Esophagus squamous epithelium (tissue), 5 donors: ENCODE measurements at places on chromosomes 2 and 18.

DNA sequence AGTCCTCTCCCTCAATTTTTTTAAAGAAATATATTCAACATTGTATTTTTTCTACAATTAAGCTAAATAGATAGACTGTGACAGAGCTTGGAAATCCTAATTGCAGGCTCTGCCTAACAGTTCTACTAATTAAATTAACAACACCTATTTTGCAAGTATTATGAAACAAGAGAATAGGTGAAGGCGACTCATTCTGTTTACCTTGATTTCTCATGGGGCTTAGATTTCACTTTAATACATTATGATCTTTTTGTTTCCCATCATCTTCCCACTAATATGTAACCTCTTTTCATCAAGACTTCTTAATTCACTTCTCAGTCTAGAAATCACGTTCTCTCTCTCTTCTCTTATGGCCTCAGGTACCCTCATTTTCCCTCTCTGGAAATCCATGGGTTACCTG, 42.7 kb upstream of the TANK start:
- no peak for DNase-seq

DNA sequence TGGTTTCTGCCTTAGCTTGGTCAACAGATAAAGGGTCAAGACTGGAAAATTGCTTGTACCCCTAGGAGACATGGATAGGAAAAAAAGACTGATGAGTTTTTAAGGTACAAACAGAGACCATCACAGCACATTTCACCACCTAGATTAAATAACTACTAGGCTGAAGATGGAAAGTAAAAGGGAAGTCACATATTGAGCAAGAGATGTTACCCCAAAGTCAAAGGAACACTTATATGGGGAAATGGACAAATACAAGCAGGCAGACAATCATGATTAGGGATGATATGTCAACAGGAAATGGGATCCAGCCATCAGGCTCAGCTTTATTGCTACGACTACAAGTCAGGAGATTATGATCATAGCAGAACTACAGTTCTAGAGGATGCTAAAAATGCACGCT, 1643.1 kb upstream of the CELF4 start:
- DNase-seq: no peak

- DNase-seq: no peak
Measured at GRCh38 chr2:124610866-124611265, 585.8 kb downstream of the CNTNAP5 start.

DNA sequence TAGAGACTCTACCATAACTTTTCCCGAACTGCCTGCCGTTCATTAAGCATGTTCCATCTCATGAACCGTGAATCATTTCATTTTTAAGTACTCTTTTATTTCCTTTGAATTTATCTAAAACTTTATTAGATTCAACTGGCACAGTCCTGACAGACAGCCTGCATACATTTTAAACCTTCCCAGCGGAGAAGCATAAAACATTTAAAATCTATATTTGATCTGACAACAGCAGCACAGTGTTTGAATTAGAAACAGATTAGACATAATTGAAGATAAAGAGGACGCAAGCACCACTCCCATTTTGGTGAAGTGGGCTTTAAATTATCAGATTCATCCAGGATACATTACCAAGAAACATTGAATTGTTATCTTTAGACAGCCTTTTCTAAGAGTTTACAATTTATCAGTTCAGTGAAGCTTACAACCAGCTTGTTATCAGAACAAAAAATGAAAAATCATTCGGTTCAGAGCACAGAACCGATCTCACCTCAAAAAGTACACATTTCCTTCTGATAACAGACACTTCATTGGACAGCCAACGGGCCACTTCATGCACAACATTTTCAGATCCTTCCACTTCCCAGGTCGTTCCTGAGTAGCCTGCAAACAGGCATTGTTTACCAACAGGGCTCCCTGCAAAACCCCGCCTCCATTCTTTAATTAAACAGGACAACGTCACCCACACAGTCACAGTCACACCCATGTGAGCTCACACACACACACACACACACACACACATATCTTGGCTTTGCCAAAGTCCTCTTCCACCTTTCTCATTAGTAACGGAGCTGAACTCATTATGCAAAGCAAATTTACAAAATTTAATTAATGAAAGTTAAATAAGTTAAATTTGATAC, 171.2 kb downstream of the SP3 start:
- no peak for DNase-seq

DNA sequence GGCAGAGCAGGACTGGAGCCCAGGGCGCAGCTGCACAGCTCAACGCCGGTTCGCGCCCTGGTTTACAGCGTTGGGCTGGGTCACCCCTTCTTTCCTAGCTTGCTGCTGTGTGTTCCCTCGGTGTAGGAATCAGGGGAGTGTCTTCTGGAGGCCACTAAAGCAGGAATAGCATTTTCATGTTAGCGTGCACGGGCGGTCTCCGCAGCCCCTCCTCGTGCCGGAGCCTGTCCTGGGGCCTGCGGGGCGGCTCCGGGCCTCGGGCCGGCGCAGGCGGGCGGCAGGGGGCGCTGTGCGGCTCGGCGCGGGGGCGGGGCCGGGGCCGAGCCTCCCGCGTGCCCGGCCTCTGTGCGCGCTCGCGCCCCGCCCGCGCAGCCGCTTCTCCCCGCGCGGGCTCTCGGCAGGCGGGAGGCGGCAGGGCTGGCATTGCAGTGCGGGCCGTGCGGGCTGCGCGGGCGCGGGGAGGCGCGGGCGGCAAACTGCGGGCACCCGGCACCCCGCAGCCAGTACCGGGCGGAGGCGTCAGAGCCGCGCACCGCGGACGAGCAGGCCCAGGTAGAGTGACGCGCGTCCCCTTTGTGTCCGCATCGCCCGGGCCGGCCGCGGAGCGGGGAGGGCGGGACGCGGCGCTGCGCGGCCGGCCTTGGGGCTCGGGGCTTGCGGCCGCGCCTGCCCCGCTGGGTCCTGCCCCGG, at the start of gene RNF144A:
Gene RNF144A (plus strand): TSS at position 342 of the 690 bp plus-strand sequence. CDS start 79,515 bp downstream, outside the sequence.
- no peak for DNase-seq

DNA sequence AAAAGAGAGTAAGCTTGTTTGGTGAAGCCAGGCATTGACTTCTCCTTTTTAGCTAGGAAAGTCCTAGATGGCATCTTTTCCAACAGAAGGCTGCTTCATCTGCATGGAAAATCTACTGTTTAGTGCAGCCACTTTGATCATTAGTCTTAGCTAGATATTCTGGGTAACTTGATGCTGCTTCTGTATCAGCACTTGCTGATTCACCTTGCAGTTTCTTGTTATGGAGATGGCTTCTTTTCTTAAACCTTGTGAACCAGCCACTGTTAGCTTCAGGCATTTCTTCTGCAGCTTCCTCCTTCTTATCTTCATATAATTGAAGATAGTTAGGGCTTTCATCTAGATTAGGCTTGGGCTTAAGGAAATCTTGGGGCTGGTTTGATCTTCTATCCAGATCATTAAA, 639.7 kb downstream of the TDRD15 start:
- no peak for DNase-seq

DNA sequence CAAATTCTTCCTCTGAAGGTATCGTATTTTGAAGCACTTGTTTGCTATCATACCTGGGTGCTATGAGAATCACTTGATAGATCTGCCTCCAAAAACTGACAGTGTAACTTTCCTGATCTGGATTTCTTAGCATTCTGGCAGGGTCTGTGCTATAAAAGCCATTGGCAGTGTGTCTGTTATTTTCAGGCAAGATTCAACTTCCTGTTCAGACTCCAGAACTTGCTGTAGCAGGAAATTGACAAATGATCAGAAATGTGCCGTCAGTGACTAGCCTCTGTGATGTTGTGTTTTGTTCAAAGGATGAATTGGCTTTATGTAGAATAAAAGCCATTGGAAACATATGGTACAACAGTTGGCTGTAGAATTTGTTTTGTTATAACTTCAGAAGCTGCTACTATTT, 273.3 kb downstream of the PTPRM start:
- DNase-seq: no peak

GRCh38 chr2:3368261-3368722, 9.3 kb downstream of the EIPR1 start:
- DNase-seq: no peak

DNA sequence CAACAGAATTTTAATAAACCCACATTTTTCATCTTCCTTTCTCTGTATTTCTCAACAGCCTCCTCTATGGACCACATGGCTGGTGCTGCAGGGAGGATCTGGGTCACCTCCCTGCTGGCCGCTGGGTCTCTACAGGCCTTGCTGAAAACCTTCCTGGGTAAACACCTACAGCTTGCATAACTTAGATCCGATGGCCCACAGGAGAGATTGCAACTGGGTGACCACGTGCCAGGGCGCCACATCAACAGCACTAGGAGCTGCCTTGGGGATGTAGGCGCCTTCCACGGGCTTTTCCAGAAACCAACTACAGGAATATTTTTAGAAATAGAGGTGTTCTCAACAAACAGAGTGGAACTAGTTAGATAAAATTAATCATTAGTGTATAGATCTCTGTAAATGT, 19.4 kb downstream of the TMEM18 start:
- DNase-seq: no peak

- DNase-seq: no peak
Measured at GRCh38 chr2:237327175-237327950, 86.6 kb downstream of the COL6A3 start.

- DNase-seq: no peak
Measured at GRCh38 chr18:41666231-41666630, 288.8 kb upstream of the PIK3C3 start.

- DNase-seq: no peak
Measured at GRCh38 chr2:232838406-232838874, 31.6 kb upstream of the SNORC start.

- no peak for DNase-seq
Measured at GRCh38 chr2:120108749-120109148, 95.9 kb downstream of the EPB41L5 start.

DNA sequence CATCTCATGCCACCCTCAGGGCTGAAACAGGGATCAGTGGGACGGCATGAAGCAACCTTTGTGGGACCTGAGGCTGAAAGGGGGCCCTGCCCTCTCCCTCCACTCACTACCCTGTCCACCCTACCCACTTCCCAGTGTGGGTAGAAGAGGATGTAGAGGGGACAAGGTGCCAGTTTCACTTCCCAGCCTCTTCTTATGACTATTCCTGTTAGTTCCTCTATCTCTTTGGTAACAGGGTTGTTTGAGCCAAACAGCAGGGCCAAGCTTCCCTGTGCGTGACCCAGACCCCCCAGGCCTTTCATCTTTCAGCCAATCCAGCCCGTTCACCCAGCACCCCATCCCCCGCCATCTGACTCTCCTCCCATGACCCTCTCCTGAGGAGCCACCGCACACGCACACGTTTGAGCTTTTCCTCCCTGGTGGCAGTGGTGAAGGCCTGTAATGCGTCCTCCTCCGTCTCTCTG, 82.3 kb downstream of the STPG4 start:
- DNase-seq: no peak

- no peak for DNase-seq
Measured at GRCh38 chr2:239943991-239944631, 81.0 kb downstream of the NDUFA10 start.

DNA sequence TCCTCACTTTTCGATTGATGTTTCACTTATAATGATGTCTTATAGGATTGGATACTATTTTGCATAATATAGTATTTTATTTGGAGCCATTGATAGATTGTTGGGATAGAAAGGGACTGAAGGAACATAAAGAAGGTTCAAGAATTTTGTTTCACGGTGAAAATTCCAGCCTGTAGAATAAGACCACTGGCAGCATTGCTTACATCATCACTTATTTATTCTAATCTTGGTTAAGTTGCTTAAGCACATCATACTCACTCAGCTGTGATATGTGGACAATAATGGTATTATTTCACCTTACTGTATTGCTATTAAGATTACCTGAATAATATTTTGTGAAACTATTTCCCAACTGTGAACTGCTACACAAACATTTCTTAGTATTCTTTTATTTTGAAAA, 118.3 kb downstream of the FIGN start:
- DNase-seq: no peak

DNA sequence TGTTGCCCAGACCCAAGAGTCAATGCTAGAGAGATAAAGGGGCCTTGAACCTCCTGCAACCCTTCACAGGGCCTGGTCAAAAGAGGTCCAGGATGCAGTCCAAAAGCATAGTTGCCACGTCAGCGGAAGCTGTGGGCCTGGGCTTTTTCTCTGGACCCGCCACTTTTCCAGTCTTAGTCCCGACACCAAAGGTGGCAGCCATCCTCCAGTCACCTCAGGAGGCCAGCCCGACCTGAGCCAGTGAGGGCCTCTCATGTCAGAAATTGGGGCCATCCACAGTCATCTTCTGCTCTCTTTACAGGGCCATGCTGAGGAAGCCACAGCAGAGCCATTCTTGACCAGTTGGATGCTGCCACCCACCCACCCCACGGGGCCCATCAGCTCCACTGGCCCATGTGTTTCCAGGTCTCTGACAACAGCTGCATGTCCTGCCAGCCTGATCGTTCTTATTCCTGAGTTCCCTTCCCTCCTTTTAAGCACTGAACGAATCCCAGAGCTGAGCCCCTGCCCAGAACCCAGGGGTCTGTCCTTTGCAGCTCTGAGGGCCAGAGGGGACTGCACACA, 34.1 kb upstream of the KLHL29 start:
- no peak for DNase-seq

DNA sequence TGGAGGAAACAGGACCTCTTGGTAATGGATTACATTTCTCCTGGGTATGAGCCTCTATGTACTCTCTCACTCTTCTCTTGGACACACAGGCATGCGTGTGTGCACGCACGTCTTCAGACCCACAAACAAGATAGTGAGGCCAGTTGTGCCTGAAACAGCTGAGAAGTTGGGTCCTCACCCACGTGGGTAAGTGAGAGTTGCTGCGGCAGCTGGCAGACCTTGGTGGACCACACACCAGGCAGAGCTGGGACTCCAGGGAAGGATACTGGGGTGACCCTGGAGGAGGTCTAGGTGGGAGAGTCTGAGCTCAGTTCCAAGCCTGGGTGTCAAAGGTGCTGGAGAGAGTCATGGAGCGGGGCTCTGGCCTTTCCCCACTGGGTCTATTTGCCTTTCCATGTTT, 194.3 kb downstream of the HAUS1 start:
- DNase-seq: no peak

DNA sequence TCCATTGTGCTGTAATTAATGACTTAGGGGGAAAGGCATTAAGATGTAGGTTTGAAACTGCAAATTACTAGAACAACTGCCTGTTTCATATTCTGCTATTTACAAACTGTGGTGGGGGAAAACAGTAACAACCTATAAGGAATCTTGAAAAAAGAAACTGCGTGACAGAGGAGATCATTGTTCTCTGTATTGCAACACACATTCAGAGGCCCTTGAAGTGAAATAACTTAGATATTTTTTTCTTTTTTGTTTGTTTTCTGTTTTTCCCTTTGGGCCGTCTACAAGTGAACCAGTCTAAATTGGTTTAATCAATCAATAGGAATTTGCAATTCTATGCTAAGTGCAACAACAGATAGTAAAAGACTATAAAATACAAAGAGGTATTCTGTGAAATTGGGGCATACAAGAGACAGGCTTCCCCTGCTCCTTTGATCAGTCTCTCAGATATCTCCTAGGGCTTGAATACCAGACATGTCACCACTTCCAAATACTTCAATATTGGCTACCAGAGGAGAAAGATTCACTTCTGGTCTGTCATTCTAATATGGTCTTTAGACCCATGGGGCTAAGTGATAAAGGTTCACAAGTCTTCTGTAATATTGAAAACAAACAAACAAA, 2055.1 kb upstream of the CELF4 start:
- no peak for DNase-seq

DNA sequence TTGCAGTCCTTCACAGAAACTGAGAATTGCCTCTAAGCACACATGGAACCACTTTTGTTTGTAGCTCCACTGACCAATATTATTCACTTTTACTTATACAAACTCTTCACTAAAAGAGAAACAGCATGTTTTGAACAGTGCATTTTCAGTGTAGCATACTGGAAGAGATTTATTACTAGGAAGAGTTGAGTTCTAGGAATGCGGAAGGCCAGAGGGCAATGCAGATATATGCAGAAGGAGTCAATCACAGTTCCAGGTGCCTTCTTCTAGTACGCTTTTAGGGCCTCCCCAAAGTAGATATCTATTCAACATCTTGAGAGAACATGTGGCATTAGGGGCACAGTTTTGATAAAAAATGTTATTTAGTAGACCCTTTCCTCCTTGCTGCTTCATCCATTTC, 1654.0 kb upstream of the ZEB2 start:
- no peak for DNase-seq
